ENCODE measurements at places on chromosomes 7 and 10. TPM values are rescaled to one million over a fixed set of nuclear protein-coding genes. Genes with fewer than 3 reads are reported as not detected.

- no peak for DNase-seq
- peaks cover under 1% of the 10 kb centered on the region for H3K36me3 ChIP-seq
- no peak overlapping the region for H3K4me3 ChIP-seq
- H3K4me1 ChIP-seq: peaks cover 7% of the 10 kb centered on the region
- no peaks in the 10 kb centered on the region for H3K27me3 ChIP-seq
- no peak overlapping the region for H3K27ac ChIP-seq
Observed at GRCh38 chr10:3924344-3924743, 139.3 kb upstream of the KLF6 start.

Gene RSBN1L
- 16.8 TPM for total RNA-seq

- H3K27ac ChIP-seq: no peak overlapping the region
- H3K4me3 ChIP-seq: no peak overlapping the region
- no peaks in the 10 kb centered on the region for H3K36me3 ChIP-seq
- peaks cover 24% of the 10 kb centered on the region for H3K27me3 ChIP-seq
- H3K4me1 ChIP-seq: peaks cover 32% of the 10 kb centered on the region
Observed at GRCh38 chr7:2517026-2517425, 2.5 kb upstream of the LFNG start.

GRCh38 chr7:132234711-132235110, 341.6 kb downstream of the PLXNA4 start:
- H3K4me1 ChIP-seq: peaks cover 33% of the 10 kb centered on the region
- H3K27me3 ChIP-seq: no peaks in the 10 kb centered on the region
- no peak overlapping the region for H3K4me3 ChIP-seq

Gene KNDC1
- total RNA-seq: 26.6 TPM

- H3K27ac ChIP-seq: no peak overlapping the region
- no peaks in the 10 kb centered on the region for H3K36me3 ChIP-seq
- H3K4me3 ChIP-seq: no peak overlapping the region
- H3K27me3 ChIP-seq: peaks cover 59% of the 10 kb centered on the region
- no peak for DNase-seq
Observed at GRCh38 chr7:31853380-31853779, 166.4 kb downstream of the PPP1R17 start.

Gene TMEM72
- not detected for total RNA-seq

GRCh38 chr10:131444286-131444685, 132.8 kb upstream of the TCERG1L start:
- H3K27me3 ChIP-seq: peaks cover 12% of the 10 kb centered on the region
- no peak overlapping the region for H3K27ac ChIP-seq
- DNase-seq: no peak
- no peaks in the 10 kb centered on the region for H3K4me1 ChIP-seq

GRCh38 chr10:24239289-24240040, 30.5 kb downstream of the KIAA1217 start:
- H3K4me3 ChIP-seq: peak overlapping the region; percentile 52
- H3K4me1 ChIP-seq: peaks cover 57% of the 10 kb centered on the region
- no peaks in the 10 kb centered on the region for H3K36me3 ChIP-seq
- H3K27ac ChIP-seq: peak overlapping the region; percentile 89
- H3K27me3 ChIP-seq: no peaks in the 10 kb centered on the region
- no peak for DNase-seq

- H3K36me3 ChIP-seq: peaks cover 14% of the 10 kb centered on the region
- H3K4me1 ChIP-seq: peaks cover 15% of the 10 kb centered on the region
- no peak for DNase-seq
- peak overlapping the region; percentile 60 for H3K4me3 ChIP-seq
- no peaks in the 10 kb centered on the region for H3K27me3 ChIP-seq
Observed at GRCh38 chr7:73703225-73703624, 16.2 kb downstream of the STX1A start.

DNA sequence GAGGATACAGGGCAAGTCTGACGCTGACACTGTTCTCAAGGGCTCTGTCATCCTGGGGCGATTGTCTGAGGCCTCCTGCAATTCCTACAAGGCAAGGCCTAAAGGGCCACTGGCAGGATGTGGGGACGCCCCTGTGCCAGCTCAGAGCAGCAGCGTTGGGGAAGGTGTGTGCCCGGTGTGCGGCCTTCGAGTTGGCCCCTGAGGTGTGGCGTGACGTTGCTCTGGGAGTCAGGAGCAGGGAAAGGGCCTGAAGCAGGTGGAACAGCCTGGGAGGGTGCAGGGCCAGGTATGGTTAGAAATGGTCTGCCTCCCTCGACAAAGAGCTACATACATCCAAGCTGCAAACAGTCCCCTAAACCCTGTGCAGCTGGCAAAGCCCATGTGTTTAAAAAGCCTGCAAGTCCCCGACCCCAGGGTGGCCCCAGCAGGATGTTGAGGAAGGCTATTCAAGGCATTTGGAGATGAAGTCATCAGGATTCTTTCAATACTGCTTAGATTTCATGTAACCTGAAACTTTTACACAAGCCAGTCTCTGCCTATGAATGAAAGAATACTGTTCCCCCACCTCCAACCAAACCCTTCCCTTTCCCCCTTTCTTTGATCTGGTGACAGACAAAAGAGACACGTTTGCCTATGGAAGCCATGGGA, 142.5 kb upstream of the TNS3 start:
- H3K4me1 ChIP-seq: peaks cover 17% of the 10 kb centered on the region
- no peak for DNase-seq
- no peaks in the 10 kb centered on the region for H3K27me3 ChIP-seq
- H3K4me3 ChIP-seq: no peak overlapping the region

DNA sequence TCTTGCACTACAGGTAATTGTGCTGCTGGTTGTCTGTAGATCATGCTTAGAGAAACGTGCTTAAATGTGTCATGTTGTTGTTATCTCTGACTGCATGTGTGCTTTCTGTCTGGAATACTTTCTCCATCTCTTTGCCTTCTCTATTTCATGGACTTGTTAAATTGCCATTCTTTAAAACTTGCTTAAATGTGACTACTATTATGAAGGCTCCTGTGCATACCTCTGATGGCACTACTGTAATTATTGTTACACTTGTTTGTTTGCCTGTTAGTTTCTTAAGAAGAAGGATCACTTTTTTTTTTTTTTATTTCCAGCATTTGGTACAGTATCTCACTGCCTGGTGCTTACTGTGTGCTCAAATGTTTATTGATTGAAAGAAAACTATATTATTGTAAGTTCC, 41.6 kb downstream of the KMT2E start:
- no peak for DNase-seq
- H3K4me1 ChIP-seq: peaks cover 28% of the 10 kb centered on the region
- H3K4me3 ChIP-seq: no peak overlapping the region
- peaks cover 7% of the 10 kb centered on the region for H3K36me3 ChIP-seq
- peak overlapping the region; percentile 91 for H3K27ac ChIP-seq

Gene CARD11
- total RNA-seq: 35.5 TPM

DNA sequence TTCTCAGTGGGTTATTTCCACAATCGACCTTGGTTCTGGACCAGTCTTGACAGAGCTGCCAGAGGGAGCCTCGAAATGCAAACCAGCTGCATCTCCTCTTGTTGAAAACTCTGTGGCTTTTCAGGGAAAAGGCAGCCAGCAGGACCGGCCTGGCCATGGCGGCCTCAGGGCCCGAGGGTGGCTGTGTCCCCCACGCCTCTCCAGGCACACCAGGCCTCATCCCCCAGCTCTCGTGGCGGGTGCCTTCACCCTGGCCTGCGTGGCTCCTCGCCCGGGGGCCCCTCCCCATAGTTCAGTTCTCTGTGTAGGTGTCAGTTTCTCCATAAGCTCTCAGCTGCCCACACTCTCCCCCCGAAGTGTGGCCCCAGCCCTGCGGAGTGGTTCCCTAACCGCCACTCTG, 63.5 kb downstream of the MGMT start:
- no peak overlapping the region for H3K4me3 ChIP-seq
- peaks cover 34% of the 10 kb centered on the region for H3K4me1 ChIP-seq
- no peaks in the 10 kb centered on the region for H3K36me3 ChIP-seq
- no peak overlapping the region for H3K27ac ChIP-seq
- no peaks in the 10 kb centered on the region for H3K27me3 ChIP-seq

Gene DNA2
- total RNA-seq: 39.3 TPM

- no peaks in the 10 kb centered on the region for H3K27me3 ChIP-seq
- H3K4me3 ChIP-seq: peak overlapping the region; percentile 95
- H3K36me3 ChIP-seq: peaks cover 11% of the 10 kb centered on the region
- peaks cover 40% of the 10 kb centered on the region for H3K4me1 ChIP-seq
Observed at GRCh38 chr10:19817231-19817933, 1.1 kb downstream of the PLXDC2 start.

Measured in WTC11 (cell line).